NCI-H524 (cell line): ENCODE measurements at places on chromosomes 6 and 20.
A peak's percentile ranks its signal among the peaks of the same experiment; 100 is the strongest.

GRCh38 chr6:124881898-124882578 is 80.2 kb upstream of the RNF217 start:
- DNase-seq: peak; percentile 43

GRCh38 chr6:46279874-46280273 is 109.1 kb upstream of the ENPP5 start:
- no peak for DNase-seq

GRCh38 chr20:16314320-16314719 is 258.9 kb downstream of the KIF16B start:
- no peak for DNase-seq

DNA sequence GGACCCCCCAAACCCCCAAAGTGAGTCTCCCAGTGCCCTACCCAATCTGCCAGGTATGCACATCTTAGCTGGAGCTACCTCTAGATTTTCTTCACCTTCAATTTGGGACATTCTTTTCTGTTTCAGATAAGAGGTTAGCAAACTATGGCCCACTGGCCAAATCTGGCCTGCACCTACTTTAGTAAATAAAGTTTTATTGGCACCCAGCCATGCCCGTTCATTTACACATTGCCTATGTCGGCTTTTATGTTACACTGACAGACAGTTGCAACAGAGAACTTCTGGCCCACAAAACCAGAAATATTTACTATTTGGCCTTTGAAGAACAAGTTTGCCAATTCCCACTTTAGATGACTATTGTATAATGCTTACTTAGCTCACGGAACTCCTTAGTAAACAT is 55.9 kb upstream of the STX16 start:
- DNase-seq: no peak

- DNase-seq: no peak
Observed at GRCh38 chr6:36809941-36810803, 29.1 kb downstream of the CPNE5 start.
